Activated CD4-positive, alpha-beta T cell treated with anti-CD3 and anti-CD28 coated beads for 48 hours (primary cell): ENCODE measurements at places on chromosomes 3 and 15.

GRCh38 chr15:92883163-92883875 is 16.8 kb upstream of the CHD2 start:
- peak; percentile 45 for DNase-seq

- peak; percentile 19 for DNase-seq
These were observed 115.1 kb downstream of the ULK4 start for GRCh38 chr3:41846850-41847249.

DNA sequence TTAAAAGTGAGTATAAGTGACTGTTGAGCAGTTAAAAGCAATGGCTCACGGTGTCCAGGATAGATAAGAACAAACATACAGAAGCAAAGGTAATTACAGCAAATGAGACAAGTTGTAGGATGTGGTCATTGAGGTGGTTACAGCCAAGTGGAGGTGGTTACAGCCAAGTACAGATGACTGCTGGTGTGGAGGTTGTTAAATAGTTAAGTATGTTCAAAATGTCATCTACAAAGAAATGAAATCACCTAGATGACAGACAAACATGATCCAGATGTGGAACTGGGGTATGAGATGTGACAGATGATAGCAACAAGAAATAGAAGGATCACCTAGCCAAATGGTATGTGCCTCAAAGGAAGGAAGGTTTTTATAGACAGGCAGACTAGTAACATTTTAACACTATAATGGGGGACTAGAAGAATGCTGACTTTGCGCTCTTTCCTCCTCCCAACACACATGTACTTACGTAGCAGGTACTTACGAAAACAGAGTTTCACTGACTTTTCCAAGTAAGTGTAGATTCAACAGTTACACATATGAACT is 6.8 kb upstream of the ANKRD28 start:
- no peak for DNase-seq

DNA sequence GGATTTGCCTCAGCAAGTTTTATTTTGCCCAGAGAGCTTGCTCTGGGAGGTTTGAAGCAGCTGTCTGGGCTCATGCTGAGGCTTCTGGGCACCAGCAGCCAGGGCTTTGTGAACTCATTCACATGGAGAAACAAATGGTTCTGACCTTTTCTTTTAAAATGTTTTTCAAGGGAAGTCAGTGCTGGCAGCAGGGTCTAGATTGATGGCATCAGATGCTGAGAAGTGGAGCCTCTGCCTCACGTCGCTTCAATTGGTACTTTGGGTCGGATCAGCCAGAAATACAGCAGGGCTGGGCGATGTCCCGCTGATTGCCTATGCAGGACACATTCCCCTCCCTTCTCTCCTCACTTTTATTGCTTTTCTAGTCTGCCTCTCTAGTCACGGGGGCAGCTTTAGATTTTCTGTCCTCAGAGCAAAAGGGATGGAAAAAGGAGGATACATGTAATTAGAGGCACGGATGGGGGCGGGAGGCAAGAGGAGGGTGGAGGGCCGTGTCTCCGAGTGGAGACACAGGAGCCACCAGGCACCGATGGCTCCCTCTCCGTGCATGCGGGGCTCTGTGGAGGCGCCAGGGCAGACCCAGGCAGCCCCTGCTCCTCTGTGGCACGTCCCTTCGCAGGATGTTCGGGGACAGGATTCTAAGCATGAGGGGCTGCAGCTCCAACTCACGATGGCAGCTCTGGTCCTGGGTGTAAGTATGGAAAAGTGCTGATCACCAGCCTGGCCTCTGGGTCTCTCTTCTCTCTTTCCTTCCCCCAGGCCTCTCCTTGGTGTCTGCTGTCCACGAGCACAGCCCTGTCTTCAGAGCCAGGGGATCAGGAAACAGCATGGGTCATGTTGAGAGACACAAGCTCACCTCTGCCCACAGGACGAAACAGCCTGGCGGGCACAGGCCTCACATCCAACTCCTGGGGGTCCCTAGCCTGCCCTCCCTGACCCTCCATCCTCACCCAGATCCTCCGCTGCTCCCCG is 116.1 kb downstream of the FAM43A start:
- DNase-seq = no peak

DNA sequence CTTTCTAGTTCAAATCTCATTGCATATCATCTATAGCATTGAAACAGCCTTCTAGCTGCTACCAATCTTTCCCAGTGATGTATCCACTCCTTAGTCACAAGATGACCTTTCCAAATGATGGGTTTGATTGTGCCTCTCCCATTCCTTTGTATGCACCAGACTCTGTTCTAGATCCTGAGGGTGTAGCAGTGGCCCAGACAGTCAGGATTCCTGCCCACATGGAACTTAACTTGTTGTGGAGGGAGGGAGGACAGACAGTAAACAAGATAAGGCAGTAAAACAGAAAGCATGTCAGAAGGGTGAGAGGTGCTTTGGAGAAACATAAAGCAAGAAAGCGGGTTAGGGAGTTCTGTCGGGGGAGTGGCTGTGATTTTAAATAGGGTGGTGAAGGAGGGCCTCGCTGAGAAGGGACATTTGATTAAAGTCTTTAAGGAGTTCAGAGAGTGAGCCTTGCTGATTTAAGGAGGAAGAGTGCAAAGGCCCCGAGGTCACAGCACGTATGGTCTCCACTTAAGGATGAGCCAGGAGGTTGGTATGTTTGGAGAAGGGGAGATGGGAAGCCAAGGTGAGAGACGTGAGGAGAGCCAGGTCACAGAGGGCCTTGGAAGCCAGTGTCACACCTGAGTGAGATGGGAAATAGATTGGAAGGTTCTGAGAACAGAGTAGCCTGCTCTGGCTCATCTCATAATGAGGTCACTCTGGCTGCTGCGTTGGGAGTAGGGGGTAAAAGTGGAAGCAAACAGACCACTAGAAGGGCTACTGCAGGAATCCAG is 38.3 kb downstream of the FAM43A start:
- no peak for DNase-seq

GRCh38 chr3:169029674-169030285 is 633.7 kb downstream of the MECOM start:
- DNase-seq = no peak

- no peak for DNase-seq
These were observed 8.9 kb upstream of the CSPG4 start for GRCh38 chr15:75721480-75721922.

DNA sequence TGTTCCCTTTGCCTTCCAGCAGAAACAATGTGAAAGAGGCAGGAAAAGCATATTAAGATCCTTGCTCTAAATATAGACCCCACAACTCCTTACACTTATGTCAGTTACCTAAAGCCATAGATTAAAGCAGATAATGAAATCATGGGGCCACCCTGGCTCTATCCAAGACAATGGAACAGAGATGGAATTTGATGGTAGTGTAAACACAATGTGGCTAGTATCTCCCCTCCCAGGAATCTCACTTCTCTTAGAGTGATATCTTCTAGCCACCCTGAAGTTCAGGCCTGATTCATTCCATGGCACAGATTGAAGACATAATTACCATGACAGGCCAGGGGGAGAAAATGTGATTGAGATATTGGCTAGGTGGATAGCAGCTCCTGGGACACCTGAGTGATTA is 32.6 kb downstream of the GALNT15 start:
- DNase-seq = no peak

DNA sequence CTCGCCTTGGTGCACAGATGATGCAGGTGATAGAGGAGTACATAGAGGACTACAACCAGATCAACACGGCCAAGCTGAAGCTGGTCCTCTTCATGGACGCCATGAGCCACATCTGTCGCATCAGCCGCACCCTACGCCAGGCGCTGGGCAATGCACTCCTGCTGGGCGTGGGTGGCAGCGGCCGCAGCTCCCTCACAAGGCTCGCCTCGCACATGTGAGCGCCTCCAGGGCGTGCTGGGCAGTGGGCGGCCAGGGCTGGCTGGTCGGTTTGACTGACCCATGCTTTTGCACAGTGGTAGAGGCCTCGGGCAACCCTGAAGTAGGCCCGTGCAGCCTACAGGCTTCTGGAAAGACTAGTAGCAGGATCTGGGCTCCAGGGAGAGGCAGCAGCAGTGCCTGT is 63.3 kb downstream of the SEMA3G start:
- no peak for DNase-seq

GRCh38 chr15:64948916-64949315 is 37.2 kb downstream of the ANKDD1A start:
- DNase-seq = no peak

DNA sequence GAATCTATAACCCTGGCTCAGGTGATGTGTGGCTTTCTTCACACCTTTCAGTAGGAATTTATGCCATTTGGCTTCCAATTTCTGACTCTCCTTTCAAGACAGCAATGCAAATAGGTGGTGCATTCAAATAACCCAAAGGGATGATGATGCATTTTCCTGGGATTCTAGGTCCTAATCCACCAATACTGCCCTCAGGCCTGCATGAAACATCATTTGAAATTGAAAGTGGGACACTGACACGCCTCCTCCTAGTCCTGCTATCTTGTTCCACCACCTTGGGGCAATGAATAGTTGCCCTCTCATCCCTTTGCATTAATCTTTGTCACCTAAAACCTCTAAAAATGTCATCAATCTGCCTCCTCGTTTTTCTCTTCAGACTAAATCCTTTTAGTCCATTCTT is 198.4 kb upstream of the ST8SIA2 start:
- DNase-seq = no peak

DNA sequence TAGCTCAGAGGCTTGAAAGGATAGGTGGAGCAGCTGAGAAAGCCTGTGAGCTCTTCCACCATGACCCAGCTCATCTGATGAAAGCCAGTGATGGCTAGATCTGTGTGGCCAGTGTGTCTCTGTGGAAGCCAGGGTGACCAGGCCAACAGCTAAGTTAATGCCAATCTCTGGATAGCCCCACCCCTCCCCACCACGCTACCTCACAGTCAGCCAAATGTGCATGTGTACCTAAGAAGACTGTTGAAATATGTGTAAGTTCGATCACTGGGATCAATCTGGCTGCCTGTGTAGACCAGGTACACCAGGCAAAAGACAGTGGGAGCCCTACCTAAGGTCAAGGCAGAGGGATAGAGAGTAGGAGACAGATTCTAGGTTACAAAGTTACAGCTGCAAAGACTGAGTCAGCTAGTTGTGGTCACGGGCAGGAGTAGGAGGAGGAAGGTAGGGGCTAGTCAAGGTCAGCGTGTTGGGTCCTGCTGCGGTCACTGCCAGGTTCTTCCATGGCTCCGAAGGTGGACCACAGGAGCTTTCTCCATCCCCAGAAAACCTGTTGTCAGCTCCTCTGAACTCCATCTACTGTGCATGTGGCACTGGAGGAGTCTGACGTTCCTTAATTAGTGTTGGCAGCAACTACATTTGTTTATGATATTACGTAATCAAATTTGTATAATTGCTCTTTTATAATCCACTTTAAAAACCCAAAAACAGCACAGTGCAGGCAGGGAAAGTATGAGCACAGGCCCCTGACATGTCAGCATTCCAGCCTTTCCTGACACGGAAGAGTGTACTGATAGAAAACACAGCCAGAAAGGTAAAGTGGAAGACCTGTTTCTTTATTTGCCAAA is 318.0 kb downstream of the CLSTN2 start:
- DNase-seq = no peak

DNA sequence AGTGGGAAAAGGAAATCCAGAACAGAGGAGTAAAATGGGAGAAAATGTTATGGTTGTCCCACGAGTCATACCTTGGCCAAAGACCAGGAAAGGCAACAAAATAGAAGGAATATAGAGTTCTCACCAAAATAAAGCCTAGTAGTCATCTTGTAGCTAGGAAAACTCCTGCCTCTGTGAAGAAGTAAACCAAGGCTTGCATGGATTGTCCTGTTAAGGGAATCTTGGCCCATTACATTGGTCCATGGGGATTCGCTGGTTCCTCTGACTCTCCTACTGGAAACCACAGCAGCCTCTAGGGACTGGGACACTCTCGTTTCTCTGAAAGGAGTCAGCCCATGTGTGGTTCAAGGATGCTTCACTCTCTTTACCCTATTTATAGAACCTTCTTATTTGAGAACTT is 62.9 kb upstream of the FNDC3B start:
- DNase-seq = no peak

DNA sequence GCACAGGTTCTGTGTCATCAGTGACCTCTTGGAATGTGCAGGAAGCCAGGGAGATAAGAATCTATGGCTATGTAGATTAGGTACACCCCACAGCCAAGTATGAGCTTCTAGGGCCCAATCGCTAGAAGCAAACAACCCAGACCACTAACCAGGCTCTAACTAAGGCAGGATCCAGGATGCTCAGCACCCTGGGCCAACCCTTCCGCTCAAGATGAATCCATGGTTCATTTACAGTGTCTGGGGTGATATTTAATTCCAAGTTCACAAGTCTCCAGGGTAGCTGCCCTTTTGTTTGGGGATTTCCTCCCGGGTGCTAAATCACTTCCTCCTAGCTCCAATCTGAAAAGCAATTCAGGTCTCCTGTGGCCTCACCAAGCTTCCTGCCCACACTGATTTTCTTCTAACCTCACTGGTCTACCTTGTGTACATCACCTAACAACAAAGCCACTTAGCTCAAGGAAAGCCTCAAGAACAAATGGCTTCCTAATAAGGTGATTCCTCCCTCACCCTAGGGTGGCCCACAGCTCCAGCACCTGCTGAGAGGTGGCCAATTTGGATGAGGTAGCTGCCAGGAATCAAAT is 2.4 kb downstream of the EHD4 start:
- DNase-seq = peak; percentile 27

- no peak for DNase-seq
These were observed 147.0 kb downstream of the MEIS2 start for GRCh38 chr15:36953346-36953745.

- no peak for DNase-seq
These were observed 496.6 kb upstream of the PROK2 start for GRCh38 chr3:72281551-72281950.

GRCh38 chr15:27638958-27639357 is 460.2 kb downstream of the OCA2 start:
- DNase-seq = no peak

GRCh38 chr15:62711691-62712454 is 330.7 kb upstream of the TPM1 start:
- DNase-seq = peak; percentile 44

DNA sequence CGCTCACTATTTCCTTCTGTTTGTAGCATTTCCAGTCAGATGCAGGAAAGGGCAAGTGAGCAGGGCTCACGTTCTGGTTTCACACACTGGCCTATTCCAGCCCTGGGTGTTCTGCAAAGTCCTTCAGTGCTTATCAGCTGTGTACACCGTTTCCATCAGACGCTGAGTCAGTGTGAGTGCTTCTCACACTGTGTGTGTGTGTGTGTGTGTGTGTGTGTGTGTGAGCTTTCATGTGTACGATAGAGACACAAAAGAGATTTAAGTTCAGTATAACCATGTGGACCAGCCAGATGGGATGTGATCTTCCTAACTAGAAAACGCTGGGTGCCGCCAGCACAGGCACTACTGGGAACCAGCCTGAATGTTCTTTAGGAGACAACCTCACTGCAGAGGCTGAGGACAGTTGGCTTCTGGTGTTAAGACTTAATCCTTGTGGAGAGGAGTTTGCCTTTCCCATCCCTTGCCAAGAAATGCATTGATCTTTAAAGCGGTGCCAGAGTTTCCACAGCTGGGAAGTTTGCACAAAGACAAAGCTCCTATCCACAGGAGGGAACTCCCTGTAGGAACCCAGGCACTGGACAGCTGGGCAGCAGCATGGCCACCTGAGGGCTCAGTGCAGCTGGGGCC is 3.9 kb upstream of the CHSY1 start:
- DNase-seq = no peak
